CD4-positive, CD25-positive, alpha-beta regulatory T cell (primary cell): ENCODE measurements at places on chromosomes 1 and 21.

GRCh38 chr1:86779308-86780191 lies 75.2 kb downstream of the SH3GLB1 start:
- DNase-seq = no peak

GRCh38 chr1:203264052-203264501 lies 34.6 kb upstream of the CHIT1 start:
- no peak for DNase-seq

DNA sequence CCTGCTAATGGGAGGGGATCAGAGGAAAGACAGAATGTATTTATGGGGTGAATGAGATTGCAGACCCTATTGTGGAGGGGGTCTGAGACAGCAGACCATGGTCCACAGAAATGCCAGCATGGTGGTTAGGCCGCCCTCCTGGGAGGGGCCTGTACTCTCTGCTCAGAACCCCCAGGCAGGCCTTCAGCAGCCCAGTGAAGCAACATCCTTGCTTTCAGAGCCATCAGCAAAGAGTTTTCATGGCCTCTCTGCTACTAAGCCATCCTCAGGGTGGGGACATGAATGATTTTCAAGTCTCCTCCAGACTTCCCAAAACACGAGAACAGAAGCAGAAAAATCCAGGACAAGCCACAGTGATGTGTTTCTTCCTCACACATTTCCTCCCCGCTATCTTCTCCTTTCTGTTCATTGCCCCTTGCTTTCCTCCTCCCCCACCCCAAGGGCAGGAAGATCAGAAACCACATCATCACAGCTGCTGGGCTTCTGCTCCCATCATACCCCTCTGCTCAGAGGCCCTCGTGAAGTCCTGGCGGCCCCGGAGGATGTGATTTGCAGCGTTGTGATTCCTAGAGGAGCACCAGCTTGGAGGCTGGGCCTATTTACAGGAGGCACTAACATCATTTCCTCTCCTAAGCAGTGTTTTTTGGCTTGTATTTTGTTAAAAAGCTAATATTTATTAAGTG lies 48.0 kb downstream of the ABCA4 start:
- no peak for DNase-seq

GRCh38 chr1:173572201-173572873 lies 30.5 kb downstream of the SLC9C2 start:
- DNase-seq = no peak

DNA sequence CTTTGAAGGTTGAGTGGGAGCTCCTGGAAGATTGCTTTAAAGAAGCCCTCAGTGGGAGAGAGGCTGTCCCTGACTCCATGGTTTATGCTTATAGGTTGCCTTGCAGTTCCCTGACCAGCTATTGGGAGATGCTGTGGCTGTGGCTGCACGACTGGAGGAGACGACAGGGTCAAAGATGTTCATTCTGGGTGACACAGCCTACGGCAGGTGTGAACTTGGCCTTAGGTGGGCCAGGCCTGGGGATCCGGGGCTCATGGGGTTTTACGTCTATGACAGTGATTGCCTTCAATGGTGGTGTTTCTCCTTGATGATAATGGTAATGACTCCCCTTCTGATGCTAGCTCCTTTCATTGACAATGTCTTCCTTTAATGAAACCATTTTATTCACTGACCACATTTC lies 692 bp downstream of the DPH2 start:
- DNase-seq = no peak

DNA sequence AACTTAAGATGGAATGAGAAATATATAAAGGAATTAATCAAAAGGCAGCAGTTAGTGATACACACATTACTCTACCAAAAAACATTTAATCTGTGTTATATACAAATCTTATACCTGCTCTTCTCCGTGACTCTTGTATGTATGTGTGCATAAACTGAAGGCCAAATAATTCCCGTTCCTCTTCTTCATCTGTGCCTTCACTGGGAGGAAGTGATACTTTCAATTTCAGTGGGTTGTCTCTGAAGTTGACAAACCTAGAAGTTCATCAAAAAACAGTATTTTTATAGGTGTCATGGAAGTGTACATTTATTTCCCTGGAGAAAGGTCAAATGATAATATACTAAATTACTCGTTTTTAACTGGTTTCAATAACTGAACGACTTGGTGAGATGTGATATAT lies 19.3 kb downstream of the TRMT13 start:
- no peak for DNase-seq

DNA sequence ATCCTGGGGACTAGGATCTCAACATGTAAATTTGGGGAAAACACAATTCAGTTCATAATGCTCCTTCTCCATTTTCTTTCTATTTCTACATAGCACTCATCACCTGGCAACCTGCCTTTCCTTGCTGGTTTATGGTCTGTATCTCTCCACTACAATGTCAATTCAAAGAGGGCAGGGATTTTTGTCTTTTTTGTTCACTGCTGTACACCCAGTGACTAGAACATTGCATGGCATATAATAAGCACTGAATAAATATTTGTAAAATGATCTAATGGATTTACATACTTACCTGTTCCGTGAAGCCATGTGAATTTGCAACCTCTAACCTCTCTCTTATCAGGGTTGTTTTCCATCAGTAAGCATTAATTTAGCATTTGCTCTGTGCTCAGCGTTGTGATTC lies 27.4 kb upstream of the TBX15 start:
- DNase-seq = no peak

GRCh38 chr1:117610036-117610435 lies 4.2 kb downstream of the TENT5C start:
- DNase-seq = no peak

DNA sequence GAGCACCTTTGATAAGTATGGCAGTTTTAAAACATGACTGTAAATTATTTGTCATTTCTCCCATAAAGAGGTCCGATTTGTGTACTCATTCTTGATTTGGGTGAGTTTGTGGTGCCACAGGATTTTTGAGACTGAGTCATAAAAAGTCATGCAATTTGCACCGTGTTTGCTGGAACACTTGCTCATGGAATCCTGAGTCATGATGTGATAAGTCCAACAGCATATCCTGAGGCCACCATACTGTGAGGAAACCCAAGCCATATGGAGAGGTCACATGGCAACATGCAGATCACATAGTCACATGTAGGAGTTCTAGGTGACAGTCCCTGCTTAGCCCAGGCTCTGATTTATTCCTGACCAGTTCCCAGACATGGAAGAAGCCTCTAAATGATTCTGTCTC lies 40.8 kb upstream of the PRRX1 start:
- DNase-seq = no peak

GRCh38 chr1:185053204-185053603 lies 7.8 kb downstream of the RNF2 start:
- DNase-seq = no peak

DNA sequence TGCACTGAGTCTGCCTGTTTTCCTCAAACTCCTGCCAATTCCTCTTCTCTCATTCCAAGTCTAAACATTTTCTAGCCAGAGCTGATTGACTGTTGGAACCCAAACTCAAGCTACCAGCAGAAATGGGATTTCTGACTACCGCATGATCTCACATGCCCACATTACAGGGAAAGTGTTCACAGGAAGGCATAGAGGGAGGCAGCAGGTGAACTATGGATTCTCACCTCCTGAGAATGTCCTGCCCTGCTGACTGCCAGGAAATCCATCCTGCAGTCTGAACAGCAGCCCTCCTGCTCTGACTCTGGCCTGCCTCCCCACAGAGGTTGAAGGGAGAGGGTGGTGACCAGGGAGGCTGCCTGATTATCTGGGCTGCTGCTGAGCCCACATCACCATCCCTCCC lies 22.5 kb downstream of the IQGAP3 start:
- no peak for DNase-seq

GRCh38 chr1:94807742-94808491 lies 12.2 kb upstream of the SLC44A3 start:
- no peak for DNase-seq

GRCh38 chr1:54488779-54489626 lies 59.0 kb upstream of the ACOT11 start:
- DNase-seq = peak; percentile 54

DNA sequence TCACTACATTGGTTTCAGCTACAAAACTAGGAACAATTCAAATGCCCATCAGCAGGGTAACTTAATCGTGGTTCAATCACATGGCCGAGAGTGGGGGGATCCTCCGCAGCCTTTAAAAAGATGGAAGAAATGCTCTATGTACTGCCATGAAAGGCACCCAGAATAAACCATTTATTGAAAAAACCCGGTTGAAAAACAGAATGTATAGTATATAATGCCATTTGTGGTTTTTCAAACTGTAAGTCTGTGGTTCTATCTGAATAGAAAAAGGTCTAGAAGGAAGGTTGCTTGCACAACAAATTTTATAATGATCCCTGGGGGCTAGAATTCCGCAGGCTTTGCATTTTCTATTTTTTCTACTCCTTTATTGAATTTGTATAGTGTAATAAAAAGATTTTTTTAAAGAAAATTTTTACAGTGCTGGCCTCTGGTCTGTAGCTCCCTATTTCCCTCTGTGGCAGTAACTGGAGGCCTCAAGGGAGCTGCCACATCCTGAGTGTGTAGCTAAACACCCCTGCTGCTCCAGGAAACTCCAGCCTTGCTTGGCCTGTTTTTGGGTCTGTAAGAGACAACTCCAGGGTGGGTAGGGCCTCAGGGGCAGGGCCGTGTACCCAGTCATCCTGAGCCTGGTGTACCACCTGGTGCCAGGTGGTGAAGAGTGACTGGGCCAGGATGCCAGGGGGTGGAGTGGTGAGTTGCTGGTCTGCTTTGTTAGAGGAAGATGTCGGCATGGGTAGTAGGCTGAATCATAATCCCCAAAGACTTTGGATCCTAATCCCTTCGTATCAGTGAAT lies 51.5 kb upstream of the EPS8L3 start:
- no peak for DNase-seq

GRCh38 chr1:1926346-1926811 lies 7.3 kb upstream of the TMEM52 start:
- no peak for DNase-seq

DNA sequence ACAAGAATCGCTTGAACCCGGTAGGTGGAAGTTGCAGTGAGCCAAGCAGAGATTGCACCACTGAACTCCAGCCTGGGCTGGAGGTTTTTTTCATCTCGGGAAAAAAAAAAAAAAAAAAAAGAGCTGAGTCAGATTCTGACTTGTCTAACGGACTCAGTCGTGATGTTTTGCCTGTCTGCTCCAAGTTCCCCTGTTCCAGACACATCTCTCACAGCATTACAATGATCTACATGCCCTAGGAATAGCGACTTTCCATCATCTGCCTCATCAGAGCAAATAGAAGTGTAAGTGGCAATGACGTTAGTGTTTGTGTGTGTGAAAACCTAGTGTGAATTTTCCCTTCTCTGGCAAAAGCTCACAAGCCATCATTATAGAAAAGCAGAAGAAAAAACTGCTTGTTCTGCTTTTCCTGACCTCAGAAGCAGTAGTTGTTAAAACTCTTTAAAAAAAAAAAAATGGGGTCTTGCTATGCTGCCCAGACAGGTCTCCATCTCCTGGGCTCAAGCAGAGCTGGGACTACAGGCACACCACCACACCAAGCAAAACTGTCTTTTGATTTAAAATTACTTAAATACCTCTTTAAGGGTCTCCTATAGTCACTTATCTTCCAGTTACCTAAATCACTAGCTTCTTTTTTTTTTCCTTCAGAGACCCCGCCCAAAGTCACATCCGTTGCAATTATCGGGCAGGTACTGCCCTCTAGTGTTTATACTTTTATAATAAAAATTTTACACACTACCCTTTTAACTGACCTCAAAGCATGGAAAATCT lies 37.3 kb downstream of the PLEKHO1 start:
- peak; percentile 71 for DNase-seq

DNA sequence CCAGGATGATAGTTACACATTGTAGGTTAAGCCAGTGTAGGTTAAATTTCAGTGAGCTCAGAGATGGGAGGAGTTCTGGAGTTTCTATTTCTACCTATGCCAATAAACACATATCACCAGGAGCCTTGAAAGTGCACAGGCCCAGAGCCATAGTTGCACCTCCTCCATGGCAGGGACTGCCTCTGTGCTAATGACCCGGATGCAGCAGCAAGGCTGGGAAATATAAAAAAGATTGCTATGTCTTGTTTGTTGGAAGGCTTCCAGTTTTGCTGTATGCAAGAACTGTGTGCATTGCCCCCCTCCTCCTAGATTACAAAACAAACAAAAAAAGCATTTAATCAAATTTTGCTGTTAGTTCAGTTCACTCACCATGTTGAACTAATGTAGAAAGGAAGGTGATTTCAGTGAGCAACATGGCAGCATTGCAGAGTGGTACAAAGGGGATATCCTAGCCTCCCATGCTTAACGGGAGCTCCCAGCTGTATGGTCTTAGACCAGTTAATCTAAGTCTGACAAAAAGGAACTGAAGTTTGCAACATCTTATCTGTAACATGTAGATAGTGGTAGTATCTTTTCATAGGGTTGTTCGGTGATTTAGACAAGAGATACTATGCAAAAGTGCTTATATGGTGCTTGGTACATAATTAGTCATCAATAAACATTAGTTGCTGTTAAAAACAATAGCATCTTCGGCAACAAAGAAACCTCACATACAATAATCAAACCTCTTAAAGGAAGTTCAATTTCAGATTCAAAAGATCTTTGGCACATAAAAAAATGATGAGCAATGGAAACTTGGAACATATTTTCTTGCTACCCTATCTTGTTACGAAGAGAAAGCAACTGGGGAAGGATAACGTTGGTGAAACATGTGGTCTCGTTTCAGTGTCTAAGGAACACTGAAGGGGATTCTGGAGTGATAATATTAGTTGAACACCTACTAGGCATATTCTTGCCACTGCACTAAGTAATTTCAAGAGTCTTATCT lies 309.5 kb downstream of the ASTN1 start:
- no peak for DNase-seq
